AG04449 (cell line): ENCODE measurements at places on chromosomes 6 and 20.

DNA sequence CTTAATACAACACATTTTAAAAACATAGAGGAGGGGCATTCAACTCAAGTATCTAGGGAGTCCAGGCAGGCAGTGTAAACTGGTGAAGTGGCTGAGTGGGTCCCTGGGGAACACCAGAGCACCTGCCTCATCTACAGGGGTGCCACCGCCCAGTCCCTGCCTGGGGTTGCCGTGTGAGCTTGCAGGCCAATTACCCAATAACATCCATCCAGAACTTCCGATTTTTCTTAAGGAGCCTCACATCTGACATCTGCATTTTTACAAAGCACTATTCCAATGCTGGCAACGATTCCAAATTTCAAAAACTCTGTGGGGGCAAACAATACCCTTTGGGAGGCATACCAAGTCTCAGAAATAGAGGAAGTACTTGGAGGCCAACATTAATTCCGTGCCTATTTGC lies 288.4 kb upstream of the TSHZ2 start:
- no peak for DNase-seq

DNA sequence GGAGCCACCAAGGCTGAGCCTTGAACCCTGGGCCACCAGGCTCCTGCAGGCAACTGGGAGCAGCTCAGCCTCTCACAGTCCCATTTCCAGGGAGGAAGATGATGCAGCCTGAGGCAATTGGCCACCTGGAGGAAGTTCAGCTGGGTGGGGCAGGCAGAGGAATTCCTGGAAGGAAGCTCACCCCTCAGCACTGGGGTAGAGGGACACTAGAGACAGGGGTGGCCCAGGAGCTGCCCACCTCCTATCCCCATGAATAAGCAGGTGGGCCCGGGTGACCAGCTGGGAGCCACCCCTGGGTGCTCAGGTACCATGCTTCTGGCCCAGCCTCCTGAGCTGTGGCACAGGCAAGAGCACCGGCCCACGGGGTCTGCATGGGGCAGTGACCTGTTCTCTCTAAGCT lies 3.6 kb upstream of the HSPA12B start:
- no peak for DNase-seq

DNA sequence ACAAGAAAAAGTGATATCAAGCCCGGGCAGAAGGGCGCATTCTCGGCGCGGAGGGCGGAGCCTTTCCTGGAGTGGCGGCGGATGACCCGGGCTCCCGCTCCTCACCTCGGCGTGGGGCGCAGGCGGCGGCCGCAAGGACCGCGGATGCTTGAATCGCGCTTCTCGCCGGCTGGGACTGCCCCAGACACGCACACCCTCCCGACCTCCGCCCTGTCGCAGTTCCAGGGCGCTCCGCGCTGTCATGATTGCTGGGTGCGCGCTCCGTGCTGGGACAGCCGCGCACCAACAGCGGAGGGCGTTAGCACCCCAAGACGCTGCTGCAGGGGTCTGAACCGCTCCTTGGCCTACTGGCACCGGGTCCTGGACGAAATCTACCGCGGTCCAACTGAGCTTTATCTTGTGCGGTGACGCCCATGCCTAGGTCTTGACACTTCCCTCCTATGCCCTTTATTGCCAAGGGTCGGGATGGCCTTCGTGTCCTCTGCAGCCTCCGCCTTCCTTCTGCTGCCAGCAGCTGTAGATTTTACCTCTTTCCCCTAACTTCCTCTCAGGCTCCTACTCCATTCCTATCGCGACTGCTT lies 43.3 kb downstream of the IRAK1BP1 start:
- DNase-seq, result no peak

DNA sequence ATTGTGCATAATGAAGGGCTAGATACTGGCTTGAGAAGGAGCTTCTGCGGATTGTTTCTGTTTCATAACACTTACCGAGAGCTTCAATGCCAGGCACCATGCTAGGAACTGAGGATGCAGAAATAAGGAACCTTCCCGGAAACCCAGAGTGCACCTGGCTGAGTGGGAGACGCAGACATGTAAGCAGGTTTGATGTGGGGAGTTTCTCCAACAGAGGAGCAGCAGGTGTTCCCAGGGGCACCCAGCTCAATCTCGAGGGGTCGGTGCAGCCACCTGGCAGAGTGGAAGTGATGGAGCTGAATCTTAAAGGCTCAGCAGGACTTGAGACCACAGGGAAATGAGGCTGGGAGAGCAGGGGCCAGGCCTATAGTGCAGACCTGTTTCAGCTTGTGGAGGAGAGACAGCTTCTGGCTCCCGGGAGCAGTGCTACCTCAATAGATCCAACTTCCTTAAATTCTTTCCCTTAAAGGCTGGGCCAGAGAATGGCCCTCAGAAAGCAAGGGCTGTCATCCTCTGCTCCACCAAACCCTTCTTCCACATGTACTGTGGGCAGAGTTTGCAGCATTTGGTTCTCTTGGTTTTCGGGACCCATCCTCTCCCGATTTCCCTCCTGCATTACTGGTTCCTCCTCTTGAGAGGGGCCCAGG lies 27.8 kb upstream of the SRC start:
- no peak for DNase-seq

- no peak for DNase-seq
Measured at GRCh38 chr6:142860498-142860897, 84.5 kb downstream of the HIVEP2 start.

GRCh38 chr20:21677781-21678180 lies 27.7 kb upstream of the PAX1 start:
- DNase-seq, result no peak

- DNase-seq, result no peak
Measured at GRCh38 chr6:83708546-83708969, 343 bp downstream of the SNAP91 start.

DNA sequence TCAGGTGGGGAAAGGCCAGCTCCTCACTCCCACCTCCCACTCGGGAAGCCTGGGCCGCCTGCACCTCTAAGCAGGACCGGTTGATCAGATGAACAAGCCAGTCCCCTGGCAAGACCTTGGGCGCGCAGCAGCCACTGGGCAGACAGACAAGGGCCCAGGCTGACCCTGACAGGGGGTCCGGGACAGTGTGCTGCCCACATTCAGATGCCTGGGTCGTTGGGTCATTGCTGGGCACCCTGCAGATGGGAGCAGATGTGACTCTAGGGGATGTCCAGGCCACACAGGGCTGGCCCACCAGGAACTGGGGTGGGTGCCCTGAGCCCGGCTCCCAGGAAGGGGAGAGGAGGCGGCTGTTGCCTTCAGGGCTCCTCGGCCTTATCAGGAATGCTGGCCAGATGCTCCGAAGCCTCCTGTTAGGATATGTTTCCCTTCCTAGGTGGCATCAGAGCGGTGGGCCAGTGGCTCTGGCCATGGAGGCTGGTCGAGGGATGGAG lies 17.3 kb upstream of the FRMD1 start:
- no peak for DNase-seq
